ENCODE measurements at places on chromosomes 5 and 9. TPM values are rescaled to one million over a fixed set of nuclear protein-coding genes. Genes with fewer than 3 reads are reported as not detected.

The ADAMTSL1 gene
- 40.6 TPM for total RNA-seq

The C5orf58 gene
- total RNA-seq: not detected

The FCN1 gene
- total RNA-seq: not detected

DNA sequence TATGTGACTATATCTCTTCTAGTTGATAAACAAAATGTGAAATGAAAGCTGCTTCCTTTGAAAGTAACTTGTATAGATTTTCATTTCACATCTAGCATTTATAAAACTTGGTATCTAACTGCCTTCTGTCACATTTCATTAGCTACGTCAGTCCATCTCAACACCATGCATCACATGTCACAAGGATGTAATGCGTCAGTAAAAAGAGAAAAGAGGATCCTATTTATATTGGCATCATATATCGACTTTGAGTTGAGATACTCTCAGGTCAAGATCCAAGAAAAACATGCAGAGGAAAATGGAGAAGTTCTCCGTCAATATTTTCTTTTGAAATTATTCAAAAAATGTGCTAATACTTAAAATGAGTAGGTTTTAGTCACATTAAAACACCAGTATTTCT, 1211.2 kb downstream of the EFNA5 start:
- no peak for DNase-seq
- H3K27ac ChIP-seq: no peak overlapping the region
- no peaks in the 10 kb centered on the region for H3K4me1 ChIP-seq
- no peaks in the 10 kb centered on the region for H3K36me3 ChIP-seq
- H3K4me3 ChIP-seq: no peak overlapping the region

DNA sequence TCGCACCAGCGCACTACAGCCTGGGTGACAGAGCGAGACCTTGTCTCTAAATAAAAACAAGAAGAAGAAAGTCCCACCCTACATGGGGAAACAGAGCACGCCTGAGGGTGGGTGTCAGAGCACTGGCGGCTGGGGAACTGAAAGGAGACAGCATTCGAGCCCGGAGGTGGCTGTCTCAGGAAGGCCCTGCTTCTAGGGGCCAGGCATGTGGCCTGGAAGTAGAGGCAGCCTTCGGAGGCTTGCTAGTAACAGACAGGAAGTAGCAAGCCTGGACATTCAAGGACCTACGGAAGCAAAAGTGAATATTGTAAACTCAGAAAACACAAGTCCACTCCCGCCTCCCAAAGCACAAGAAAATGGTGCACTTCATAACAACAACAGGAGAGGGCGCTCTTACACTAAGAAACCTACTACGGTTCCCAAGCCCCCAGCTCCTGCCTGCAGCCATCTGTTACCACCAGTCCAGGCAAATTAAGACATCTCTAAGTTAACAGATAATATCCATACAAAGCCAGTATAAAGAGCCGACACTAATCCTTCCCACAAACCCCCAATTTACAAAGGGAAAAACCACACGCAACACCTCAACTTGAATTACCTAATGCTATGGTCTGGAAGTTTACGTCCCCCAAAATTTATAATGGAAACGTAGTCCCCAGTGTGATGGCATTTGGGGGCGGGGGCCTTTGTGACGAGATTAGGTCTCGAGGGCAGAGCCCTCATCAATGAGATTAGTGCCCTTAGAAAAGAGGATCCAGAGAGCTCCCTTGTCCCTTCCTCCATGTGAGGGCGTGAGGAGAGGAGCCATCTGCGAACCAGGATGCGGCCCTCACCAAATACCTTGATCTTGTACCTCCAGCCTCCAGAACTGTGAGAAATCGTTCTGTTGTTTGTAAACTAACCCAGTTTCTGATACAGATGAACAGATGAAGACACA, 7.7 kb downstream of the RASGEF1C start:
- H3K27ac ChIP-seq: no peak overlapping the region
- H3K27me3 ChIP-seq: peaks cover 43% of the 10 kb centered on the region
- H3K4me3 ChIP-seq: no peak overlapping the region
- DNase-seq: no peak
- no peaks in the 10 kb centered on the region for H3K4me1 ChIP-seq

All from stomach (tissue), 19 donors.